NCI-H446 (cell line): ENCODE measurements at places on chromosomes 1 and 21.

DNA sequence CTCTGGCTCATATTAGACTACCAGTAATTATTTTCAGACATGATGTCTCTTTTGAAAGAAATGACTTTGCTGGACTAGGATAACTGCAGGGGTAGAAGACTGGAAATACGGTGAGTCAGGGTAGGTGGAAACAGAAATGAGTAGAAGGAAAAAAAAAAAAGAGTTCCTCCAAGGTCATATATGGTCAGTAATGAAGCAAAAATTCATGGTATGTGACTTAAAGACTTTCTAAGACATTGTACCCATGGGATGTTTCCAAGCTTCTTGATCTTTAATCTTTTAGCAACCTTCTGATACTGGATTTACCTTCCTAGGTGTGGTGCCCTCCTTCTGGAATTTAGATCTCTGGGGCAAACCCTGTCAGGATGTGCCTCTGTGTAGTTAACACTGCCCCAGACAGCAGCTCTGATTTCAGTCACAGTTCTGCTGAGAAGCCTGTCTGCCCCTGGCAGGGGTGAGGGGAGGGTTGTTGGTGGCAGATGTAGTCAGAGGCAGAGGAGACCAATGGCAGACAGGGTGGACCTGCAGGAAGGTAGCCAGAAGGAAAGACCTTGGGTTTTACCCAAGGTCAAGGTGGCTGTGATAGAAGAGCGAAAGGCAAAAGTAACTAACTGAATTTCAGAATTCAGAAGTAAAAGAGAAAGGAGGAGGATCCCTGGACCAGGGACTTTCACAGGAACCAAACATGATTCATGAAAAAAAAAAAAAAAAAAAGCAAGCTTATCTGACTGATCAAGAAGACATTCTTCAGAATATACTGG, 44.1 kb upstream of the BCL10 start:
- DNase-seq: no peak

DNA sequence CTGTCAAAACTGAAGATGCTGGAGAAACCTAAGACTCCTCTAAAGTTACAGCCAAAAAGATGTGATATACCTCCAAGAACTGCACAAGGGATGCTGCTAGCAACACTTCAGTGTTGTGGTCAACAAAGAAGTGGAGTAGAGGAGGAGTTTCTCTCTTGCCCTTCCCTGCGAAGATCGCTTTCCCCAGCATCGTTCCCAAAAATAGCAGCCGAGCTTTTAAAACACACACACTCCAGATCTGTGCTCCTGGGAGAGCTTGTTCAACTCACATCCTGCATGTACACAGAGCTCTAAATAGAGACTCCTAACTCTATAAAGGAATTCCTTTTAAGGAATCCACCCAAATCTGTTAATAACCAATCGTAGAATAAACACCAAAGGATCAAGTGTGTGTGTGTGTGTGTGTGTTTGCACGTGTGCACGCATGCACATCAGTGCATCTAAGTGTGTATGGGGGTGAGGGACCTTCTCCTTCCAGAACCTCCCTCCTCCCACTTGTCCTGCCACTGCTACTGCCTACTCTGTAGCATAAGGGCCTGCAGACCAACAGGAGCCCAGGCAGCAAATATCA, 58.5 kb downstream of the PSMG1 start:
- DNase-seq: no peak

GRCh38 chr1:187960125-187960638, 1131.4 kb downstream of the PLA2G4A start:
- no peak for DNase-seq

GRCh38 chr21:39024538-39024937, 158.7 kb downstream of the PSMG1 start:
- no peak for DNase-seq

GRCh38 chr1:170807432-170807831, 127.9 kb upstream of the MROH9 start:
- no peak for DNase-seq

DNA sequence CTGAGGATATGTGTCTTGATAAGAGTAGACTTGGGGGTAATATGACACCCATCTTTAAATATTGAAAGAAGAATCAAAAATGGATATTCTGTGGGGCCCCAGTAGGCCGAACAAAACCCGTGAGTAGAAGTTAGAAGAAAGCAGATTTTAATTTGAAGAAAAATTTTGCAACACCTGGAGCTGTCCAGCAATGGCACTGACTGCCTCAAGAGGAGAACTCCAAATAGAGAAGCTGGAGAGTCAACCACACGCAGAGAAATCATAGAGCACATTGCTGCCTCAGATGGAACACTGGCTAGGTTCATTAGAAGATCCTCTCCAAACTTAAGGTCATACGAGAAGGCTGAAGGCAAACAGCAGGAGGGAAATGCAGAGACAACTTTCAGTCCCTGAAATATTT, 6.8 kb downstream of the NHLH1 start:
- DNase-seq: no peak

DNA sequence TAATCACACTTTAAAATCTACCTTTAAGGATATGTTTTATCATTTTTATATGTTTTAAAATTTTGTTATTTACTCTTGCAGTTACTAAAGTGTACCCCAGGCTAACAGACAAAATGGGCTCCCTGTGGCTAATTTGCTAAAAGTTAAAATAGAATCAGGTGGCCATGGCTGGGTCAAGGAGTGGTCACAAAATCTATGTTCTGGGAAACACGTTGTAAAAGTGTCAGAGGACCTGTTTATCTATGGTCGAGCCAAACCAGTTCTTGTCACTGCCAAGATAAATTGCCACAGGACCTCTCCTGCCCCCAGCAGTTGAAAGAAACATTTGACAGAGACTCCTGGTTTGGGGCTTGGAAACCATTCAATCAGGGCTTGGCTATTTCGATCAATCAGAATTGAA, 21.2 kb upstream of the TTLL7 start:
- no peak for DNase-seq

- DNase-seq: peak; percentile 11
Observed at GRCh38 chr1:29211086-29212030, 19.4 kb downstream of the MECR start.

DNA sequence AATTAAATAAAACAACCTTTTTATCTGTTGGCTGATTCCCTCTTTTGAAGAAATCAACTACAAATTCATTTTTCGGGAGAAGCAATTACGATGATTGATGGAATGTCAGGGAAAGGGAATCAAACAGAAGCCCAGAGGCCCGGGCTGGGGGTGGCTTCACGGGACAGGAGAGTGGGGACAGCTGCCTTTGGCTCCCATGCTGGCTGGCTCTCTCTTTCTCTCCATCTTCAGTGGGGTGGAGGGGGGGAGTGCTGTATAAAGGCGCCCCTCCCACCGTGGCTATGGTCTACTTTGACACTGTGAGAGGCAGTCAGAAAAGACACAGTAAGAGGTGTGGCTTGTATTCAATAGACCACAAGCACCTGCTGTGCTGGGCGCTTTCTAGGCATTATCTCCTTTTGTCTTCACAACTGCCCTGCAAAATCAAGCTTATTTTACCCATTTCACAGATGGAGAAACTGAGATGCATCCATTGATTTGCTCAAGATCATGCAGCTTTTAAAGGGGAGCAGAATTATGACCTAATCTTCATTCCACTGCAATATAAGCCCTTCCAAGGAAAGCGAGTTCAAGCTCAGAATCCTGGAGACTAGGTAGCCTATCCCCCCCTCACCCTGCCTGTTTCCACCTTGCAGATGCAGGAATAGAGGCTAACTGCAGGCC, 92.9 kb downstream of the GRIK3 start:
- no peak for DNase-seq

DNA sequence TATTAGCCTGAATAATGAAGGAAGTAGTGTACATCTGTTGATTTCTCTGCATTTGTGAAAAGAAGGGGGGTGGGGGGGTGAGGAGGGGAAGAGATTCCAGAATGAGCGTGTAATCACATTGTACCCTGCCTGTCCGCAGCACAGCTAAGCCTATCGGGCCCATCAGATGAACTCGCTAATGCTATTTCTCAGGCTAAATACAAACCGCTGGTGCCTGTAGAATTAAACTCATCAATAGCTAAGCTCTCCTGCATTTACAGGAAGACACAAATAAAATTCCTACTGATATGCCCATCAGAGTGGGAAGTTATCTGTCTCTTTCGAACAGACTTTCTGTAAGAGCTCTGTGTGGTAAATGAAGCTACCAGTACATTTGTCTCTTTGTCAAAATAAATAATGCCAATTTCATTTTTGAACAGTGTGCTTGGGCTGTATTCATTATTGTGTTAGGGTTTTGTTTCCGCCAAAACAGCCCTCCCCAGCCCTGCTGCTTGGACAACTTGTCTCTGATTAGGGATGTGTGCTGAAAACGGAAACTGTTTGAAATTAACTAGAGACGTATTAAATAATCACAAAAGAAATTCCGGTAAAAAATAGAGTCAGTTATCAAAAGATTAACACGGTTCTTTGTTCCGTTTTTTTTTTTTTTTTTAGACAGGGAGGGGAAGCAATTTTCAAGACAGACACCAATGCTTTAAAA, 305.4 kb downstream of the TTLL7 start:
- DNase-seq: no peak

DNA sequence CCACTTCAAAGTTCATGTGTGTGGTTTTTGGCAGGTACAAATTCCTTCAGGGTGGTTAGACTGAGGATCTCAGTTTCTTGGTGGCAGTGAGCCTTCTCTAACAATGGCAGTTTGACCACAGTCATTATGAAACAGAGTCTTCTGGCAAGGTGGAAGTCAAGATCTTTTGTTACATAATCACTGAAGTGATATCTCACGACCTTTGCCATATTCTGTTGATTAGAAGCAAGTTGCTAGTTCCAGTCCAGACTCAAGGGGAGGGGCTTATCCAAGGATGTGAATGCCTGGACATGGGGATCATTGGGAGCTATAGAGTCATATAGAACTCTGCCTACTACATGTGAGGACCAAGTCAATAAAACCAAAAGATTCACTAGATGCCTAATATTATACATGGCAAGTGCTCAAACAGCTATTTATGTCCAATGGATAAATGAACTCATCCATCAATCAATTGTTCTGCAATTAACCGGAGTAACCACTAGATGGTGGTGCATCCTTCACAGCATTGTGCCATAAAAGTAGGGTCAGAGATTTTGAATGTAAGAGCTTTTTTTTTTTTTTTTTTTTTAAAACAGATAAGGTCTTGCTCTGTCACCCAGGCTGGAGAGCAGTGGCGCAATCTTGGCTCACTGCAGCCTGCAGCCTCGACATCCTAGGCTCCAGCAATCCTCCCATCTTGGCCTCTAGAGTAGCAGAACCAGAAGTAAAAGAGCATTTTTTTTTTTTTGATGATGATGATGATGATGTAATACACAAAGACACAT, 131.9 kb downstream of the CRB1 start:
- peak; percentile 81 for DNase-seq

DNA sequence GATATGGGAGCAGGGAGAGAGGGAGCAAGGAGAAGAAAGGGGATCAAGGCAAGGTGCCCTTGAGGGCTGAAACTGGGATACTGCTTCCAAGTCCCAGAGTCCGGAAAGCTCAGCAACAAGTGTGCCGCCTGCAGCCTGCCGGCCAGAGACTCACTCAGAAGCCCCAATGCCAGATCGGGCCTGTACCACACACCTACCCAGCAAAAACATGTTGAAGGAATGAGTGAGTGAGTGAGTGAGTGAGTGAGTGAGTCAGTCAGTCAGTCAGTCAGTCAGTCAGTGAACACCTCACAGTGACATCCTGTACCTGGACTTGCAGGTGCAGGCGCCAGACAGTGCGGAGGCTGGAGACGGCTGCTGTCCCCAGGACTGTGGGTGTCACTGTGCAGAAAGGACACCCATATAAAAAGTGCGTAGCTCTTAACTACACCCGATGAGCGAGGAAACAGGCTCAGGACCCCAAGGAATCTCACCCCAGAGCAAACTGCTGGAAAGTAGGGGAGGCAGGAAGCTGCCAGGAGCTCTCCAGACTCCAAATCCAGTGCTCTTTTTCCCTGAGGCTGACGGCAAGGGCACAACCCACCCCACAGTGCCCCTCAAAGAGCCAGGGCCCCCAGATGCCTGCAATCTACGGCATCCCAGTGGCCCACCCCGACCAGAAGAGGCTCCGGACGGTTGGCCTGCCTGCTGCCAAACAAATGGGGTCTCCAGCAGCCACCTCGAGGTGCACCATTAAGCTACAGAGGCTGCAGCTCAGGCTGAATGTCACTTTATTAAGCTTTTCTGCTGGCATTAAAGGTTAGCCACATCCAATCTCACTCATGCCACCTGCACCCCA, 261.7 kb downstream of the NPHP4 start:
- no peak for DNase-seq

DNA sequence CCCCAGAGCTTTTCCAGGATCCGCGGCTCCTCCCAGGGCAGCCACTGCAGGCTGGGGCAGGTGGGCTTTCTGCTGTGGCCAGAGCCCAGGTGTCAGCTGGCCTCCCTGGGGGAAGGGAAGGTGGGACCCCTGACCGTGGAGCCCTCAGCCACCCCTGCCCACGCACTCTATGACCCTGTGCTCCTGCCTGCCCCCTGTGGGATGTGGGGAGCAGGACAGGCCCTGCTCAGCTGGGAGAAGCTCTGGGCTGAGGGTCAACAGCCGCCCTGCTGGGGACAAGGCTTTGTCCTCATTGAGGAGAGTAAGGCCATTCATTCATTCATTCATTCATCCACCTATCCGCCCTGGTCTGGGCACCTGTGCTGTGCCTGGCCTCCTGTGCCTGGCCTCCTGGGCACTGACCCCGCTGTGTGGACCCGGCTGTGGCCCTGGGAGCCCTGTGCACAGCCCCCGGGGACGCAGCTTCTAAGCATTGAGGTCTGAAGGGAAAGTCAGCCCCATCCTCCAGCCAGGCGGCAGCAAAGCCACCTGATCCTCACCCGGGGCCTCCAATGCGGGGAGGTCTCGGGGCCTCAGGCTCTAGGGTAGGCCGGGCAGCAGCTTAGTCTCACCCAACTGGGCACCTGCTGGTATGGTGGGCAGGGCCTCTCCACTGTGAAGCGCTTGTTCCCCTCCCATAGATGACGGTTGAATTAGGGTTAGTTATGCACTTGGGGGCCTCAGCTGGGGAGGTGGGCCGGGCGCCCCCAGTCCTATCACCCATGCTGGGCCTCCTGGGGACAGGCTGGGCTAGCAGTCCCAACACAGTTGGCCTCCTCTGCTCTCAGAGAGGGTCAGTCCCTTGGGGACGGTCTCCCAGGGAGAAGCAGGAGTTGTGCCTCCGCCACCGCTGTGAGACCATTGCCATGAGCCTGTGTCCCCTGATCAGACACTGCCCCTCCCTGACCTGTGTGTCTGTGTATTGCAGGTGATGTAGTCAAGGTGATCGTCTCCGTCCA, 6.0 kb downstream of the TNFRSF14 start:
- DNase-seq: no peak

DNA sequence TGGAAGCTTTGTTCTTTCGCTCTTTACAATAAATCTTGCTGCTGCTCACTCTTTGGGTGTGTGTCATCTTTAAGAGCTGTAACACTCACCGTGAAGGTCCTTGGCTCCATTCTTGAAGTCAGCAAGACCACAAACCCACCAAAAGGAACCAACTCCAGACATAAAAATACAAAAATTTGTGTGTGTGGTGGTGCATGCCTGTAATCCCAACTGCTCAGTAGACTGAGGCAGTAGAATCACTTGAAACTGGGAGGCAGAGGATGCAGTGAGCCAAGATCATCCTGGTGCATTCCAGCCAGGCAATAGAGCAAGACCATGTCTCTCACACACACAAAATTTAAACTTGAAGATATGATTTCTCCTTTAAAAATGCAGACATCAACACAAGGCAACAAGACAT, 1431.7 kb upstream of the B3GALT2 start:
- no peak for DNase-seq

GRCh38 chr1:178614286-178614685, 101.4 kb downstream of the TEX35 start:
- DNase-seq: no peak

- DNase-seq: no peak
Observed at GRCh38 chr1:7379441-7379971, 391.6 kb upstream of the VAMP3 start.
